Dermis blood vessel endothelial cell (primary cell): ENCODE measurements at places on chromosomes 5 and 9.

GRCh38 chr5:154612666-154613065, 134.6 kb upstream of the HAND1 start:
- DNase-seq, result no peak

GRCh38 chr5:55232985-55233928, at the start of gene CCNO:
Gene CCNO, minus strand, starts transcription at chr5:55233608. Its CDS starts 85 bp downstream, at chr5:55233523.
- peak; percentile 84 for DNase-seq

DNA sequence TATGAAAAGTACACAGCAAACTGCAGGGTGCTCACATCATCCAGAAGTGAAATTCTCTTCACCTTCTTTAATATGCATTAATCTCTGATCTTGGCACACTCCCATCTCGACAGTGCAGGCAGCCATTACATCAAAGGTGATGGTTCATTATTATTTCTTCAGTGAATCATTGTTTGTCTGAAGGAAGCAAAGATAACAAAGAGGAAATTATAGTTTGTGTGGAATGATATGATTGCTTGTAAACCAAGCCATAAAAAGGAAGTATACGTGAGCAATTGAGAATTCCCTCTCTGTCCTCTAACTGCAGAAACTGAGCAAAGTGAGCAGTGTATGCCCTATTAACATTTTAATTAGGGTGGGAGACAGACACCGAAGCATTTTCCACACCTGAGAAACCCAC, 171.6 kb upstream of the PPP1R2B start:
- DNase-seq, result no peak

DNA sequence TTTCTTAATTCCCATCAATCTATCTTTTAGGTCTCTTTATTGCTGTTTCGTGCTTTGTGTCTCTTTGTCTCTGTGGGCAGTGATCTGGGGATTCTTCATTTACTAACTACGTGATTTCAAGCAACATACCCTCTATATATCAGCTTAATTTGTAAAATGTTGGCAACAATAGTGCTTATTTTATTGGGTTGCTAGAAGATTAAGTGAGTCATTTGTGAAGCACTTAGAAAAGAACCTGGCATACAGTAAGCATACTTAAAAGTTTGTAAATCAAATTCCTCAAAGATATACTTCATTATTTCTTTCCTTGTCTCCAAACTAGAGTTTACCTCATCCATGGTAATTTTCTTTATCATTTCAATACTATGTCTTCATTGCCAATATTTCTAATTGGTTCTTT, 669.7 kb downstream of the MAT2B start:
- DNase-seq, result no peak

- DNase-seq, result no peak
These were observed 141.3 kb upstream of the EPB41L4A start for GRCh38 chr5:112560371-112560770.

DNA sequence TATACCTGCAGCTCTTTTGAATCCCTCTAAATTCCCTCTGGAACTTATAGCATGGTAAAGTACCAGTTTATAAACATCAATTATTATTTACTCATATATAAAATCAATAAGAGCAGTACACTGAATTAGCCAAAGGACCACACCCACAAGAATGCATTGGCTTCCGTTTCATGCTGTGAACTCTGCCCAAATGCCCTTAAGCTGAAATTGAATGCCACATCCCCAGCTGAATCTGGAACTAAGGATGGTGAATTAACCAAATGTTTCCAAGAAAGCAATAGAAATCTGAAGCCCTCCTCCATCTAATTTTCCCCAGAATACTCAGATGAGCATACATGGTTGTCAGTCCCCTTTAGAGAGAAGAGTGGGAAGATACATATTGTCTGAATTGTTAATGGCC, 436.4 kb upstream of the FTMT start:
- DNase-seq, result no peak

GRCh38 chr5:68538814-68539420, 323.4 kb downstream of the PIK3R1 start:
- DNase-seq, result no peak

GRCh38 chr5:107478068-107478641, 192.6 kb downstream of the EFNA5 start:
- peak; percentile 45 for DNase-seq

DNA sequence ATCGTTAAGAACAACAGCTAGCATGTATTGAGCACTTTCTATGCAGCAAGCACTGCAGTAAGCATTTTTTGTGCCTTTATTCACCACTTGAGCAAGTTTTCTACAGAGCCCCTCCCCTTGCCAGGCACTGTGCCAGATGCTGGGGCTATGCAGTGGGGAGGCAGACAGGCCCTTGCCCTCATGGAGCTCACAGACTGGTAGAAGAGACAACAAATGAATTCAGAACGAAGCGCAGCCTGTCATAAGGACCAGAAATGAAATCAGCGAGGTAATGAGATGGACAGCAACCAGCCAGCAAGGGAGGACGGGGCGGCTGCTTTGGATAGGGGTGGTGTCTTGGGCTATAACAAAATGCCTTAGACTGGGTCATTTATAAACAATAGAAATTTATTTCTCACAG, 68.8 kb downstream of the C9orf50 start:
- no peak for DNase-seq

DNA sequence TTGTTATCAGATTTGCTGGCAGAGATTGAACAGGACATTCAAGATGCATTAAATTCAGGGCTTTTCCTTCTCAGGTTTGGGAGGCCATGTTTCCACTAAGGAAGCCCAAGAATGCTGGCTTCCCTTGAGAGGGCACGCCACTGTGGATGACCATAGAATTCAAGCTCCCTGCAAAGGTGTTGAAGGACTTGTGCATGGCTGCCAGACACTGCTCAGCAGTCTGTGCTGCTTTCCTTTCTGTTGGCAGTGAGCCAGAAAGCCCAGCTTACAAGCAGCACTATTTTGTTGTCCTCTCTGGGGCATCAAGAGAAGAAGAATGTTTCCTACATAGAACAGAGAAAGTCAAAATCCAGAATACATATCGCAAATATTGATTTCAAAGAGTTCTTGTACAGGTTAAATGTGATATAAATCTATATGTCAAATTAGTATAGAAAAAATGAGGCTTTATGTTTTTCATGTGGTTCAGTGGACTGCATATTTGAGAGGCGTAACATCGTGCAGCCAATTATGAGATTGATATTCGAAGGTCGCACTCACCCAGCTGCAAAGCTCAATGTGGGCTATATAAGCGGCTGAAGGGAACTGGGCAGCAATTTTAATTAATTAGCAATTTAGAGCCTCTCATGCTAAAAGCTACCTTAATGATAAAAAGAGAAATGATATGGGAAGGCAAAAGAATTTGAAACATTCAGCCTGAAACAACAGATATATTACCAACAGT, 103.1 kb upstream of the ISL1 start:
- no peak for DNase-seq

- no peak for DNase-seq
These were observed 59.0 kb downstream of the LMX1B start for GRCh38 chr9:126672634-126673284.

GRCh38 chr9:82706786-82707185, 356.2 kb downstream of the RASEF start:
- no peak for DNase-seq

- no peak for DNase-seq
These were observed 214.2 kb downstream of the TMEM232 start for GRCh38 chr5:110512266-110512665.

GRCh38 chr9:115690786-115691496, 462.6 kb upstream of the PAPPA start:
- no peak for DNase-seq

- no peak for DNase-seq
These were observed 143.9 kb downstream of the GNAQ start for GRCh38 chr9:77887662-77888061.

- peak; percentile 43 for DNase-seq
These were observed 115.8 kb downstream of the EMB start for GRCh38 chr5:50325237-50325832.

DNA sequence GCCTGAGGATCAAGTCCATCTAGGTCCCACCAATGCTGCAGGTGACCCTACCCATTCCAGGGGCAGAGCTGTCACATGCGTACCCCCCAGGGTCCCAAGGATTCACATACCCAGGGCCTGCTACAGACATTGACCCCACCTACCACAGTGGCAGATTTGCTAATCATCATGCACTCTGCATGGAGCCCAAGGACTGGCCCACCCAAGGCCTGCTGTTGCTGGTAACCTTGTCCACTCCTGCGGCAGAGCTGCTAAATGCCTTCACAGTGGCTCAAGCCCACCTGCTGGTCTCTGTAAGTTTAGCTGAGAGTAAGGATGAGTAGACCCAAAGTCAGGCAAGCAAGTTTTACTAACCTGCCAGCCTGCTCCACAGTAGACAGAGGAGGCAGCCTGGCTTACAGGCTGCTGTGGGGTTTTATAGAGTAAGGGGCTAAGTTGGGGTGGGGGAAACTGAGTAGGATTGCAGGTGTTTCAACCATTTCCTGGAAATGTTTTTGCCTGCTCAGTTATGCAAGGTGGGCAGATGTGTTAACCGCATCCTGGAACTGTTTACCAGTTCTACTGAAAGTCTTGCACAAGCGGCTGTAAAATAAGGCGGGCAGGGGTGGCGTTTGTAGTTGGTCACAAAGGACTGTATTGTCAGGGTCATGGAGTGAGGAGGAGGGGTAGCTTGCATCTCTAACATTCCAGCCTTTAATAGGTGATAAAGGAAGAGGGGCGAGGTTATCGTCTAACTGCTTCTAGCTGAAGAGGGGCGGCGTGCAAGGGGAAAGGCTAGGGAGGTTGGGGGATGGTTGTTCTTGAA, 2163.5 kb upstream of the WWC1 start:
- no peak for DNase-seq

DNA sequence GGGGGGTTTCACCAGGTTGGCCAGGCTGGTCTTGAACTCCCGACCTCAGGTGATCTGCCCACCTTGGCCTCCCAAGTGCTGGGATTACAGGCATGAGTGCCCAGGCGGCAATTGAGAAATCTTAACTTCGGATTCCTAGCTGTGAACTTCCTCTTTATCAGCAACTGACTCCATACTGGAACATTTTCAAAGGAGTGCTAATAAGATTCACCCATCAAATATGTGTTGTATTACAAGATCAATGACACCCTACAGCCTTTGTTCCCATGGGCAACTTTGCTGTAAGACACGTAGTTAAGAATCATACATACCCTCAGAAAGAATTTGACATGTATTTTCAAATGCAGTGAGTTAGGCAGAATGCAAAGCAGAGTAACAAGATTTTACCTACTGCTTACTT, 23.1 kb upstream of the ACOT12 start:
- DNase-seq, result no peak

DNA sequence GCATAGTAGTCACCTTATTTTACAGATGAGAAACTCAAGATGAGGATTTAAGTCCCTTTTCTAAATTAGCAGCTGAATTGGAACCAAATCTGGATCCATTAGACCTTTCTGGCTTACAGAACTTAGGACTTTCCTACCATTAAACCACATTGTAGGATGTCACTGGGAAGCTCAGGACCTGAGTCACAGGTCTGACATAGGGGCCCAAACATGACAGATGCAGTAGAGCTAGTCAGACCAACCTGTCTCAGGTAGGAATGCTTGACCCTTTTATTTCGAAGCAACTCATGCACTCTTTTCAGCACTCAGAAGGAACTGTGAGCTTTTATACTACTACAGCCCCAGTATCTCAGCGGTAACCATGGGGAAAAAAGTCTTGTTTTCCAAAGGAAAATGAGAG, 2.6 kb downstream of the RAB24 start:
- no peak for DNase-seq

- DNase-seq, result no peak
These were observed 95.2 kb downstream of the SNX18 start for GRCh38 chr5:54612711-54613110.

- no peak for DNase-seq
These were observed 372.3 kb downstream of the CDH18 start for GRCh38 chr5:19615661-19616060.

DNA sequence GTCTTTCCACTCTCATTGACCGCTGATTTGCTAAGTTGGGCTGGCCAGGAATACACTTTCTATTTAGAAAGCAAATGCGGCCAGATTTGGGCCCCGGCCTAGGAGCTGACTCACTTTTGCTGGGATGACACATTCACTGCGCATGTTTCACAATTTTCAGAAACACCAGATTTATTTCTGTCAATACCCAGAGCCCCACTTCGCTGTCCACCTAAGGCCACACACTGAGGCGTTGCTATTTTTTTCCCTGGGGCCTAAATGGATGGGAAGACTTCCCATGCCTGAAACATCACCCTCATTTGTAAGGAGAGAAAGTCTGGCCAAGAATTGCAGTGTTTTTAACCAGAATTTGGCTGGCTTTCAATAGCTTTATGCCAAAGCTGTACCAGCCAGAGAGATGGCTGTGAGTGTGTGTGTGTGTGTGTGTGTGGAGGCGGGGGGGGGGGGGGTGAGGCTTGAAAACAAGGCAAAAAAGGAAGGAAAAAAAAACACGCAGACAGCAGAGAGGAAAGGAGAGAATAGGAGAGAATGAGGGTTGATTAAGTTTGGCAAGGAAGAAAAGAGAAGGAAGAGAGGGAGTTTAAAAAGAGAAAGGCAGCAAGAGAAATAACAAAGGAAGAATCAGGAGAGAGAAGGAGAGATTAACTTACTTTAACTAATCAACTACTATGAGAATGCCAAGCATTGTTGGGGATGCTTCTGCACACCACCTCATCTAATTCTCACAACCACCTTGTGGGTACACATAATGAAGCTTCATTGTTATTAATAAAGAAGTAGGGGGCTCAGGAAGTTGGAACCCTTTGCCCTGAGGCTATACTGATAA, 261.4 kb upstream of the KLF4 start:
- DNase-seq, result peak; percentile 90

DNA sequence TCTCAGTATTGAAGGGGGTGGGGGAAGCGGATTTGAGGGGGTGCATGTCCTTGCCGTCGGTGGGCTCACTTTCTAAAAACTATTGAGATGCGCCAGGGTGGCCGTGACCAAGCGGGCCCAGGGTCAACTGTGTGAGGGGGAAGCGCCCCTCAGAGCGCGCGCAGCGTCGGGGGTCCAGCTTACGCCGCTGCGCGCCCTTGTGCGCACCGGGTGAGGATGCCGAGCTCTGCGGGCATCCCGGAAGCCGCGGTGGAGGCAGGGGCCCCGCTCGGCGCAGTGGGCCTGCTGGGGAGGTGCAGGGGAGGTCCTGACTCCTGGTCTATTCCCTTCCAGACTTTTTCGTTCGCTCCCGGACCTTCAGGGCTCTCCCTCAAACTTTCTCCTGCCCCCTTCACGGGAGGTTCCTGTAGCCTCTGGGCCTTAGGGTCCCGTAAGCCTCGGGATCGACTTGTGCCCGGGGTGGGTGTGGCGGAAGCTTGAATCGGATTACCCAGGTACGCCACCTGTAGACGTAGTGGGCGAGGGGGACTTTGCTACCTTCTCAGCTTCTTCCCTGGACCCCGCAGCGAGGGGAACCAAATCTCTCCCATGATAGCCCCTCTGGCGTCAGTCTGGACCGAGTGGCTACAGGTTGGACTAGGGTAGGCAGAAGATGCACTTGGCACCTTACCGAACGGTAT, 2.5 kb upstream of the PRDM6 start:
- DNase-seq, result no peak

- DNase-seq, result no peak
These were observed 788.9 kb upstream of the GRAMD2B start for GRCh38 chr5:125634216-125634835.

GRCh38 chr5:158988987-158989730, 110.6 kb downstream of the EBF1 start:
- DNase-seq, result no peak
